Stimulated activated CD4-positive, alpha-beta T cell treated with anti-CD3 and anti-CD28 coated beads, Interleukin-1b, Interleukin-23, amount 100 ng/mL, for 1 hour (primary cell): ENCODE measurements at places on chromosomes 6 and 20.

DNA sequence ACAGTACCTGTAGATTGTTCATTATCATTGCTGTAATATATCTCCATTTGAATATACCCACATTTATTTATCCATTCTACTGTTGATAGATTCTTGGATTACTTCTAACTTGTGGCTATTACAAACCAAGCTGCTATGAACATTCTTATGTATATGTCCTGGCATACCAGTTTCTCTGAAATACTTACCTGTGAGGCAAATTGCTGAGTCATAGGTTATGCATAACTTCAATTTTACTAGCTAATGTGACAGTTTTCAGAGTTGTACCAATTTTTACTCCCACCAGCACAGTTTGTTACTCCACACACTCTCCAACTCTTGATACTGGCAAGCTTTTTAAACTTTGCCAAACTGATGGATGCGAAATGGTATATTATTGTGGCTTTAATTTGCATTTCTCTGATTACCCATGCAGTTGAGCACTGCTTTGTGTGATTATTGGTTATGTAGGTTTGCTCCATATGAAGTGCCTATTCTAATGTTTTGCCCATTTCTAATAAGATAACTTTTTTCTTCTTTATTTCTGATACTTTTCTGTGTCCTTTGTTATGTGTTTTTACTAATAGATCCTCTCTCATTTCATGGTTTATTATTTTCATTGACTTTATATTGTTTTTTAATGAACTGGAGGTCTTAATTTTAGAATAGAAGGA lies 62.8 kb upstream of the SDHAF4 start:
- DNase-seq, result no peak

DNA sequence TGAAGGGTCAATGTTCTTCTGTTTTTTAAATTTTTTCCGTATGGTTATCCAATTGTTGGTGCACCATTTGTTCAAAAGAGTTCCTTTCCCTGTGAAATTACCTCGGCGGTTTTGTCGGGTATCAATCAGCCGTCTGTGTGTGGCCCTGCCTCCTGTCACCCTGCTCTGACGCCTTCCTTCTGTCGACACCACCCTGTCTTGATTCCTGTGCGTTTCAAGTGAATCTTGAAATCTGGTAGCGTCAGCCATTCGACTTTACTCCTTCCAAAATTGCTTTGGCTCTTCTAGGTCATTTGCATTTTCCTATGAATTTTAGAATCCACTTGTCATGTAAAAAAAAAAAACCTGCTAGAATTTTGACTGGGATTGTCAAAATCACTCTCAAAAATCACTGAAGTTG lies 181.1 kb downstream of the CDH4 start:
- DNase-seq, result no peak

- DNase-seq, result no peak
These were observed 12.9 kb downstream of the OR2A4 start for GRCh38 chr6:131688286-131688685.

- no peak for DNase-seq
These were observed 134.2 kb downstream of the TRIM27 start for GRCh38 chr6:28789553-28790083.

GRCh38 chr6:23983735-23984134 lies 142.3 kb upstream of the NRSN1 start:
- DNase-seq, result no peak

DNA sequence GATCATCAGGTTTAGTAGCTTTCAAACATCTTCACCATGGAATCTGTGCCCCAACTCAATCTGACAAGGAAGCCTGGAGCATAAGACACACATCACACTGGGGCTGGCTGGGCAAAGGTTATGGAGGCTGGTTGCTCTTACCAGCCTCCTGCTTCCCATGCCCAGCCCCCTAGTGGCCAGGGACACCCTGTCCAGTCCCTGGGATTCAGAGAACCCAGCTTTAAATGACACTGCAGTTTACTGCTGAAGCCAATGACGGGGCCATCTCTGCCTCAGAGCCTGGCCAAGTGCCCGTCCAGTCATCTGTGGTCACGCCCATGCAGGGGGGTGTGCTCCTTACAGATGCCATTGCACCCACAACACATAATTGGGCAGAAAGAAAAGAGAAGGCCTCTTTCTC lies 272.9 kb downstream of the SMOC2 start:
- DNase-seq, result no peak

DNA sequence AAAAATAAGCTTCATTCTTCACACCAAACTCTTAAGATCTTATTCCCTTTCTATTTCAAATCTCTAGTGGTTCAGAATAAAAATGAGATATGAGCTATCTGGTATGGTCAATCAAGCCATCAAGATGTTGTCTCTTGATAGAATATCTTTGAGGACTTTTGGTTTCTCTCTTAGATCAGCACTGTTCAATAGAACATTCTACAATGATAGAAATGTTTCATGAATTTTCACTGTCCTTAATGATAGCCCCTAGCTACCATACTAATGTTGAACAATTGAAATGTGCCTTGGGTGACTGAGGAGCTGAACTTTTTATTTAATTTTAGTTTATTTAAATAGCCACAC lies 24.1 kb upstream of the HINT3 start:
- DNase-seq, result no peak

DNA sequence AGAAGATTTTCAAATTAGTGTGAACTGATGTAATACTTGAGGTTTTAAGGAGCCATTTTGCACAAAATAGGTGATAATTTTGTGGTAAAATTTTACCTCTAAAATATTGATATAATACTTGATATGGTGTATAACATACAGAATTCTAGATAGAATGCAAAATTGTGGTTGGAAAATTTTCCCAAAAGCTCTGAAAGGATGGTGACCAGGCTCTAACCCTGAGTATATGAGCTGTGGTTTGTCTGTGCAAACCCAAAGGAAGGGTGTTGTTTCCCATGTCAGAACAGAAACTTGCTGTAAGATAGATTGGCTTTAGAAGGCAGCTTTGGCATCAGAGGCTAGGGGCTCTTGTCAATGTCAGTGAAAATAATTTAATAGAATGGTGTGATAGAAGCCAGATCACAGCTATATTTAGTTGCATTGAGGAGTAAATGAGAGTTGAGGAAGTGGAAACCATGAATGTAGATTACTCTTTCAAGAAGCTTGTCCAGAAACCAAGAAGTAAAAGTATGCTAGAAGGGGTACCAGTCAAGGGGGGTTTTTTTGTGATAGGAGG lies 257.7 kb downstream of the FARS2 start:
- no peak for DNase-seq

DNA sequence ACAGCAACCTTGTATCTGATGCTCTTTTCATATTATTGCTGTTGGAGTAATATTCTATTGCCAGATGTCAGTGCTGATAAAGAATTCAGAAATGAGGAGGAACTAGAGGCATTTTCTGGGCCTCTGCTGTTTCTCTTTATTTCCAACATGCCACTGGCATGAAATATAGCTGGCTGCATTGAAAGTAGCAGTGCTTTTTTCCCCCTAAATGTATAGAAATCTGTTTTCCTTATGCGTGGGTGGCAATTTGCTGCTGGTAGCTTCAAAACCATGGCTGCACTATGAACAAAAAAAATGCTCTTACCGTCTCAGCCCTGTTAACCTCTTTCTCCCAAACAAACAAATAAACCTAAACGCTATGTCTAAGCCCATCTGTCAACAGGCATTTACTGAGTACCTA lies 442.3 kb upstream of the AGPAT4 start:
- no peak for DNase-seq

- no peak for DNase-seq
These were observed 6.4 kb downstream of the SERAC1 start for GRCh38 chr6:158161566-158162254.

GRCh38 chr6:162220876-162221275 lies 506.7 kb downstream of the PRKN start:
- DNase-seq, result no peak

- no peak for DNase-seq
These were observed 26.4 kb downstream of the MEP1A start for GRCh38 chr6:46819561-46819960.

GRCh38 chr6:93218096-93218495 lies 201.3 kb downstream of the EPHA7 start:
- no peak for DNase-seq

DNA sequence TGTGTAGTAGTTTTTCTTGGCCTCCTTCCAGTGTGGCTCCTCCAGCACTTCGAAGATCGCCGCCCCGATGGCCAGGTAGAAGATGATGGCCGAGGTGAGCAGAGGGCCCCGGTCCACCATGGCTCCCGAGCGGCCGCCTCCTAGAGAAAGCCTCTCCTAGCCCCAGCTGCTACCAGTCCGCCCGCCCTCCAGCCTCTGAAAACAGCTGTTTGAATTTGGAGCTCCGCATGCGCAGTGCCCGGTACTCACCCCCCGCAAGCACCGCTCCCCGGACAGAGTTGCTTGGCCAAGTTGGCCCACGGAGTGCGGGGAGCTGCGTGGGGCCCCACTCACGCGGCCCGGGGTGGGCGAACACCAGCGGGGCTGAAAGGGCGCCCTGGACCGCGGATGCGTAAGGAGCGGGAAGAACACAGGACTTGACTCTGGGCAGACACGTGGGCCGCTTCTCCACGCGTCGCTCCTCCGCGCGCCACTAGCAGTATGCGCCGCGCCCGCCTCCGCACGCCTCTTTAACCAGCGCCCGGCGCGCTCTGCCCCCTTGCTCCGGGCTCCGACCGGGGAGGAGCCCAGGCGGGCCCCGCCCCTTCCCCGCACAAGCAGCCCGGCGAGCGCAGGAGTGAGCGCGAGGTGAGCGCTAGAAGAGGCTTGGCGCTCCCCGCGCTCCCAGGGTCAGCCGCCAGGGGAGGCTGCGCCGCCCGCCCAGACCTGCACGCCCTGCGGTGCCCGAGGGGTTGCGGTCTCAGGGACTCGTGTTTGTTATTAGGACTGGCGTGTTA lies at the start of gene KCNK5:
Gene KCNK5, minus strand, starts transcription at position 484 of the 776 bp plus-strand sequence. Its CDS starts 364 bp downstream, at position 120.
- DNase-seq, result peak; percentile 66

DNA sequence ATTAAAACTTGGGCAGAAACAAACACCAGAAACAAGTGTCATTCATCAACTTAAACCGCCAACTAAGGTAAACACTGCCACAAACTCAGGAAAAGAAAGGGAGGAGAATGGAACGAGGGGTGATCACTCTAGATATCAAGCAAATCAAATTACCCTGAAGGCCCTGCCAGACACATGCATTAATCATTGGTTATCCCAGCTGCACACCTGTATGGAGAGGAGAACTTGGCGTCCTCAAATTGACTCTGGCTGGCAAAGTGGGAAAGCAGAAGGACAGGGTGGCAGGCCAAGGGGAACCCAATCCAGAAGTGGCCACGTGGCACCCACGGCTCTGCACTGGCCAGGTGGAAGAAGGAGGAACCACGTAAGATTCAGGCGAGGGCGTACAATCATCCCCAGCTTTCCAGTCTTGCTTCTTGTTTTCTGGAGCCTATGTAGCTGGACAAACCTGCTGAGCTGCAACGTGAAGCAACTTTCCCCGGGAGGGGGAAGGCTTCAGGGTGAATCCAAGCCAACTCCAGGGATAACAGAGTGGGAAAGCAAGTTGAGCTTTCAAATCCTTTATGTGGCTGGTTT lies 156.2 kb upstream of the JARID2 start:
- DNase-seq, result no peak

DNA sequence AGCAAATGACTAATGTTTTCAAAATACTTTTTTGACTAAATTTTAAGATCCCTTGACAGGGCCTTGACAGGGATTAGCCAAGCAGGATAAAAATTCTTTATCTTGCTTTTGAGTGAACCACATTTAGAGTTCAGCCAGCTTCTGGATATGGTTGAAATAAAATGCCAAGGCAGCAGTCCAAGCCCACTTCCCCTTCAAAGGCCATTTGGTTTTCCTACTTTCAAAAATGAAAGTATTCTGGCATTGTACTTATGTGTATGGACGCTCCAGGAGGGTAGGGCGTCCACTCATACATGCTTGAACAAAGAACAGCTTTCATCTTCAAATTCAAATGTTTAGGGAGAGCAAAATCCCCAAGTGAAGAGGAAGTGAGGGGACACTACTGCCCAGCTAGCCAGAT lies 82.3 kb upstream of the BCLAF1 start:
- DNase-seq, result no peak

DNA sequence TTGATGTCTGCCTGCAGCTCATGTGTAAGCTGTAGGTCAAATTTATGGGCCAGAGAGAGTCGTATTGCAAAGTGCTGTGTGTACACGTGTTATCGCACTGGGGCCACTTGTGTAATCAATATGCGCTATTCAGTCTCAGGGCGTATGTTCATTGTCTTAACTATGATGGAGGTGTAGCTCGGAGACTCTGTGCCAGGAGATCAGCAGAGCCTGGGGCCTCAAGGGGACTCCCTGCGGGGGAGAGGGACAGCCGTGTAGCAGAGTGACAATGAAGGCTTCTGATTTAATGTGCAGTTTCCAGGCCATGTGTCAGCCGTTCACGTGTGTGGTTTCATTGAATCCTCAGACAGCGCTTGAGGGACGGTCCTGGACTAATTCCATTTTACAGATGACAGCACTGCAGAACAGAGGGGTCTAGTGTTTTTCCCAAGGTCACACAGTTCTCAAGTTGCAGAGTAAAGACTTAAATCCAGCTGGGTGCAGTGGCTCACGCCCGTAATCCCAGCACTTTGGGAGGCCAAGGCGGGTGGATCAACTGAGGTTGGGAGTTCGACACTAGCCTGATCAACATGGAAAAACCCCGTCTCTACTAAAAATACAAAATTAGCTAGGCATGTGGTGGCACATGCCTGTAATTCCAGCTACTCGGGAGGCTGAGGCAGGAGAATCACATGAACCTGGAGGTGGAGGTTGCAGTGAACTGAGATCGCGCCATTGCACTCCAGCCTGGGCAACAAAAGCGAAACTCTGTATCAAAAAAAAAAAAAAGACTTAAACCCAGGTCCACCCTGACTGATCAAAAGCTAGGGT lies 242.5 kb downstream of the PREX1 start:
- DNase-seq, result no peak

DNA sequence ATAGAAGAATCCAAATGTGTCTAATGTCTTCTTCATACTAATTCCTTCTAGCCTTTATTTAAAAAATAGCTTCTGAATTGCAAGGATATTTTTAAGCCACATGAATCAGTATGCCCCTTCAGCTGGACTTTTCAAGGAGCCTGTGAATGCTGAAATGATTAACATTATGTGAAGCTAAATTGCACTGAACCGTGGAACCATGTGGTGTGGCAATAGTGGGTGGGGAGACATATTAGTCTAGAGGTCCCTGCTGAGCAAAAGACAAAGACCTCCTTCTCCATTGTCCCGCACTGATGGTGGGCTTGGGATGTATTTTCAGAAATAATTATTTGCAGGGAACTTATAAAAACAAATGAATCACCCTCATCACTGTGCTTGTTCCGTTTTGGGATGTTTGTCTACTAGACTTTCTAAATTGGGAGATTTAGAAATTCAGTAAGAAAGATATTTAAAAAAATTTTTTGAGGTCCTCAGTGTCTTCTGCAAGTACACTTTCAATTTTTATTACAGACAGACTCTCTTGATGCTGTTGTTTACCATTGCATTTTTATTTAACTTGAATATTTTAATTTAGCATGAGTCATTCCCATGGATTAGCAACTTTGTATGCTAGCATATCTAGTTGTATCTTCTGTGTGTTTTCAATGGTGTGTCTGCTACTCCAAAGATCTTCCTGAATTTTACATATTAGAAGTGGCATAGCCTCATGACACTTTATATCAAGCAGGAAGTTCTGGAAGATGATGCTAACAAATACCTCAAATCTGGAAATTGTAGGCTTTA lies 238.1 kb downstream of the LAMA2 start:
- DNase-seq, result no peak

- no peak for DNase-seq
These were observed 500.0 kb upstream of the EPHA7 start for GRCh38 chr6:93919365-93919764.

- no peak for DNase-seq
These were observed at the start of gene TPBG for GRCh38 chr6:82363428-82364086. TPBG (plus strand) TSS chr6:82363817; CDS start chr6:82364962, 1,145 bp downstream.
